Activated CD8-positive, alpha-beta memory T cell treated with anti-CD3 and anti-CD28 coated beads, Interleukin-2, amount 10 ng/mL, durations not matched to agents 7 days and 5 days (primary cell): ENCODE measurements at places on chromosomes 2 and 18. TPM values are rescaled to one million over a fixed set of nuclear protein-coding genes. Genes with fewer than 3 reads are reported as not detected.

The RGPD4 gene
- 0.35 TPM for total RNA-seq

- H3K36me3 ChIP-seq = peaks cover 10% of the 10 kb centered on the region
- no peak overlapping the region for H3K27ac ChIP-seq
- H3K4me3 ChIP-seq = no peak overlapping the region
- no peak for DNase-seq
Measured at GRCh38 chr2:190572246-190572645, 37.7 kb upstream of the NEMP2 start.

The SMAD4 gene
- total RNA-seq = 72.7 TPM

DNA sequence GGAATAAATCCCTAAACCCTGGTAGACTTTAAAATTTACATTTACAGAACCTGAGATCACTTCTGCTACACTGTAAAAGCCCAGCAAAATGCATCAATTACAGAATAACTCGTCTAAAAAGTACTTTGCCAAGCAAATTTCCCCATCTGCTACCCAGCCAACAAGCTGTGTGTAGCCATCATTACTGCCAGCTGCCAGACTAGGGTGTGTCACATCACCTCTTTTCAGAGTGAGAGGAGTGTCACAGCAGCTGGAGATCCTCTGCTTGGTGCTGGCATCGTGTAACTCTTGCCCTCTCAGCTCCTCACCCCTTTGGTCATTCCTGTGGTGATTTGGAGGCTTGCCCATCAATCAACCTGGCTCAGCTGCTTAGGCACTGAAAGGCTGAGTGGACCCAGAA is 340.4 kb upstream of the MMADHC start:
- H3K4me3 ChIP-seq = no peak overlapping the region
- no peak overlapping the region for H3K27ac ChIP-seq
- DNase-seq = no peak
- no peaks in the 10 kb centered on the region for H3K27me3 ChIP-seq
- no peaks in the 10 kb centered on the region for H3K36me3 ChIP-seq

The CRYGB gene
- total RNA-seq = not detected

DNA sequence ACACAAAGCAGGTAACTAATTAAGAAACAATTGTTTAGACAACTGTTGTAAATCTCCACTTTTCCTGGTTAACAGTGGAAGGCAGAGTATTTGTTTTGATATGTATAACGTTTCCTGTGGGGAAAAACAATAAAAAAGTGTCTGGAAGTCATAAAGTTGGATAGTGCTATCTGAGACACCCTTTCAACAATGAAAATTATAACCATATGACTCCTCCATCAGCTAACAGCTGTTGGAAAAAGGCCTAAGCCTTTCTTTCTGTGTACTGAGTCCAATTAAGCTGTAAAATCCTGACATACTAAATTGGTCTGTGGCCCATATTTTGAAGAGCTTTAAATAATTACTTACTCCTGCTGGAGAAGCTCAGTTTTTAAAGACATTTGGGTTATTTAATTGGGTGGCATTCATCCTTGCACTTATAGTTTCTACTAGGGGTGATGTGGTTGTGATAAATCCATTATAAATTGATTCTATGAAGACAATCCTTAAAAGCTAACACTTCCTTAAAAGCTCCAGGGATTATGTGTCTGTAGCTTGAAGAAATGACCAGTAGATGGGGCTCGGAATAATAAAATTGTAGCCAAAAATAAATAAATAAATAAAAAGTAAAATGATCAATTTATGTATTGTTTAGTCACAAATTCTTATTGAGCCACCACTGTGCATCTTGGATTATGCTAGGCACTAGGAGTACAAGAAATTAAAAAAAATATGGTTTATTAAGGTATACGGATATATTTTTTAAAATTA is 698.1 kb upstream of the NXPH2 start:
- no peaks in the 10 kb centered on the region for H3K27me3 ChIP-seq
- no peak for DNase-seq
- no peak overlapping the region for H3K4me3 ChIP-seq
- no peaks in the 10 kb centered on the region for H3K36me3 ChIP-seq
- no peaks in the 10 kb centered on the region for H3K4me1 ChIP-seq

The KLHL41 gene
- 0.12 TPM for total RNA-seq

The FSHR gene
- not detected for total RNA-seq

The RGPD3 gene
- not detected for total RNA-seq

DNA sequence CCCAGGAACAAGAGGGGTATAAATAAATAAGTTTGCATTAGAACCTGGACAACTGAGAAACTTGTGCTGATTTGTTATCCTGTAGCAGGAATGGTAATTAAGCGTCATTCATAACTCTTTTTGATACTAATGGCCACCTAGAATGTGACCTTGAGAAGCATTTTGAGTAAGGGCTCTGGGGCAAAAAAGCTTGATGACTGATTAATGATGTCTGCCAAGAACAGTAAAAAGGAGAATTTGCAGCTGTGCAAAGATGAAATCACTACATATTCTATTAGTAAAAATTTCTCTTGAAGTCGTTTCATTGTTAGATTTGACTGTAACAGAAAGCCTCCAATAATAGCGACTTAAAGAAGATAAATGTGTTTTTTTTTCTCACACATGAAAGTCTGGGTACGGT is 157.7 kb downstream of the PRKCE start:
- no peak overlapping the region for H3K4me3 ChIP-seq
- H3K27ac ChIP-seq = no peak overlapping the region
- no peak for DNase-seq
- H3K27me3 ChIP-seq = no peaks in the 10 kb centered on the region
- no peaks in the 10 kb centered on the region for H3K36me3 ChIP-seq
- peaks cover 3% of the 10 kb centered on the region for H3K4me1 ChIP-seq

The CMPK2 gene
- total RNA-seq = 81.3 TPM

The SIGLEC15 gene
- not detected for total RNA-seq

The HNRNPLL gene
- total RNA-seq = 88.8 TPM

DNA sequence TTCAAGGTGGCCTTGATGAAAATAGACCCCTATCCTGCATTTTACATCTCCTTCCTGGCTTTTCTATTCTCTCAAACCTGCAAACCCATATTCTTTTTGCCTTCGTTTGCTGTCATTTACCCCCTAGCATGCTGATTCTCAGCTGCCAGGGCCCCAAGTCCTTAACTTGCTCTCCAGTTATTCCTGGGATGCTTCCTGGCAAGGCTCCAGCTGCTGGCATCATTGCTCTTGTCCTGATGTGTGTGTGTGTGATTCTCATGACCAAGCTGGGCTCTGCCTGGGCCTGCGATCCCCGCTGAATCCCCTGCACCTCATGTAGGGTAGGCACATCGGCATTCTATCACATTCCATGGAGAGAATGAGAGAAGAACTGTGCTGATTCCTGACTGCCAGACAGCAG is 11.9 kb downstream of the NPAS2 start:
- no peaks in the 10 kb centered on the region for H3K36me3 ChIP-seq
- no peaks in the 10 kb centered on the region for H3K4me1 ChIP-seq
- no peak overlapping the region for H3K27ac ChIP-seq
- DNase-seq = no peak

DNA sequence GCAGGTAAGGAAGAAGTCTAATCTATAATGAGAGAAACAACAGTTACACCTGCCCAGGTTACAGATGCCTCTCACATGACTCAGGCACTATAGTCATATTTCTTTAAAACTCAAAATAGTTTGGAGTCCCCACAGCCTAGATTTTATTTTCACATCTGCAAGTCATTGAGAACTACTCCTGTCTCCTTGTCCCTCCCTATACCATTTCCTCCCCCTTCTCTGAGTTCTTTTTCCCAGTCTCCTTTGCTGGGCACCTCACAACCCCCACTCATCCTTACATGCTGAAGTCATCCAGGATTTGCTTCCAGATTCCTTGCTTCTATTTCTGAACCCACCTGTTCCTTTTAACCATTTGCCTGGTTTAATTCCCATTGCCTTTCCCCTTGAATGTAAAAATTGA is 73.1 kb upstream of the KCNE4 start:
- H3K27me3 ChIP-seq = peaks cover 17% of the 10 kb centered on the region
- no peak overlapping the region for H3K4me3 ChIP-seq
- H3K36me3 ChIP-seq = no peaks in the 10 kb centered on the region
- H3K4me1 ChIP-seq = peaks cover 4% of the 10 kb centered on the region

The ACMSD gene
- total RNA-seq = not detected

DNA sequence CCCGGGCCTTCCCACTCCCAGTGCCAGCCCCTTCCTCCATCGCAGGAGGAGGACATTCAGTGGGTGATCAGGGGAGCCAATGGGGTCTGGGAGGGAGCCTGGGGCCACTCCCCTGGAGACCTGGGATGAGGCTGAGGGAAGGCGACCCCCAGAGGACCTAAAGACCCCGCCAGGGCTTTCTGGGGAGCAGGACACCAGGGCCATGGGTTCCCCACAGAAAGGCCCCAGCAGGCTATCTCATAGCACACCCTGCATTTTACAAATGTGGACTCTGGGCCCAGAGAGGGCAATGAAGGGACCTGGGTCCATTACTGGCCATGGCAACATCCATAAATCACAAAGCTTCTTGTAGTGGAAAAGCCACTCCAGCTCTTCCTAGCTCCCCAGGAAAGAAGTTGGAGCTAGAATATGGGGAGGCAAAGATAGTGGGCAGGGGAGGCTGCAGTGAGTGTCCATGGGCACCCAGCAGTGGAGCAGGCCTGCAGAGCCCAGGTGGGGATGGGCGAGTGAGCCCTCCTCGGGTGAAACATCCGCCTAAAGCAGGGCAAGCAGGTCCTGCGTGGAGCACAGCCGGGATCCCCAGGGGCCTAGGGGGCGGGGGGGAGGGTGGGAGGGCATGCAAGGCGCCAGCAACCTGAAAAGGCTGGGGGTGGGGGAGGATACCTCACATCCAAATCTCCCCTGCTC is 13.8 kb downstream of the CYP26B1 start:
- peaks cover 2% of the 10 kb centered on the region for H3K4me1 ChIP-seq
- peaks cover 3% of the 10 kb centered on the region for H3K27me3 ChIP-seq
- no peaks in the 10 kb centered on the region for H3K36me3 ChIP-seq
- DNase-seq = no peak
- no peak overlapping the region for H3K4me3 ChIP-seq

GRCh38 chr2:19536136-19536535 is 177.7 kb upstream of the OSR1 start:
- H3K27ac ChIP-seq = no peak overlapping the region
- DNase-seq = no peak
- no peaks in the 10 kb centered on the region for H3K4me1 ChIP-seq

The LRPPRC gene
- 103 TPM for total RNA-seq

DNA sequence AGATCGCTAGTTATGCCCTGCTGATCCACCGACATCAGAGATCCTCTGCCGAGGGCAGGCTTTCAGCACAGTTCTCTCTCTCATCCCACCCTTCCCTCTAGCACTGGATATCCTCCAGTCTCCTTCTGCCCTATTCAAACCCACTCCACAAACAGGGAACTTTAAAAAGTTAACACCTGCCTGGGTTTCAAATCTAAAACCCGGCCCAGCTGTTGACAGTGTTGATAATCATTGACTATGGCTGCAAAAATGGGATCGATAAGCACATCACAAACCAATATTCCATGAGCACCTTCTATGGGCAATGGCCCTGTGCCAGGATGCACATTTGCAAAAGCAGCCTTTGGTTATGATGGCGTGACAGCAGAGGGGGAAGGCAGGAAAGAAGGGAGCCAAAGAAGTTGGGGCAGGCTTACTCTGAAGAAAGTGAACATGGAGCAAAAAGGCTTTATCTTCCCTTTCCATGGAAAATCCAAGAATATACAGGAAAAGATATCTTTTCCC is 482.3 kb upstream of the KLHL29 start:
- no peaks in the 10 kb centered on the region for H3K27me3 ChIP-seq
- no peak overlapping the region for H3K4me3 ChIP-seq
- no peak overlapping the region for H3K27ac ChIP-seq

The AGBL5 gene
- 13.8 TPM for total RNA-seq

The WIPF1 gene
- total RNA-seq = 465 TPM

GRCh38 chr2:86069091-86069685 is 36.5 kb downstream of the POLR1A start:
- peak overlapping the region; percentile 56 for H3K27ac ChIP-seq
- peaks cover 41% of the 10 kb centered on the region for H3K4me1 ChIP-seq
- peaks cover 64% of the 10 kb centered on the region for H3K36me3 ChIP-seq
- no peaks in the 10 kb centered on the region for H3K27me3 ChIP-seq

- H3K4me1 ChIP-seq = no peaks in the 10 kb centered on the region
- DNase-seq = no peak
- H3K27ac ChIP-seq = no peak overlapping the region
- no peak overlapping the region for H3K4me3 ChIP-seq
Measured at GRCh38 chr2:58481670-58482069, 240.5 kb upstream of the FANCL start.

DNA sequence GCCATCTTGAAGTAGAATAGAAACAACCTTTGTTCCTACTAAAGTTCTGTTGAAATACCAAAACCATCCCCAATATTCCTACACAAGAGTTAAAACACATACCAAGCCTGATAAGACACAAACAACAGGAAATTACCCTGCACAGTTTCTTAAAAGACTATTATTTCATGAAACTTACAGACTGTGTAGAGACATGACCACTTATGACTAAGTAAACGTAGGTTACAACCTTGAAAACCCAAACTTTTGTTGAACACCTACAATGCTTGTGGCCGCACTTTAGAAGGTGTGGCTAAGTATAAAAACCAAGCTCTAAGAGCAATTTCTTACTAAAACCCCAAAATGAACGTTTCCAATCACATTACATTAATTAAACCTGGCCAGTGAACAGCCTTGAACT is 2.0 kb downstream of the SMAD2 start:
- peaks cover 54% of the 10 kb centered on the region for H3K4me1 ChIP-seq
- H3K36me3 ChIP-seq = peaks cover 10% of the 10 kb centered on the region
- H3K4me3 ChIP-seq = peak overlapping the region; percentile 96
- H3K27ac ChIP-seq = peak overlapping the region; percentile 95
- no peaks in the 10 kb centered on the region for H3K27me3 ChIP-seq

DNA sequence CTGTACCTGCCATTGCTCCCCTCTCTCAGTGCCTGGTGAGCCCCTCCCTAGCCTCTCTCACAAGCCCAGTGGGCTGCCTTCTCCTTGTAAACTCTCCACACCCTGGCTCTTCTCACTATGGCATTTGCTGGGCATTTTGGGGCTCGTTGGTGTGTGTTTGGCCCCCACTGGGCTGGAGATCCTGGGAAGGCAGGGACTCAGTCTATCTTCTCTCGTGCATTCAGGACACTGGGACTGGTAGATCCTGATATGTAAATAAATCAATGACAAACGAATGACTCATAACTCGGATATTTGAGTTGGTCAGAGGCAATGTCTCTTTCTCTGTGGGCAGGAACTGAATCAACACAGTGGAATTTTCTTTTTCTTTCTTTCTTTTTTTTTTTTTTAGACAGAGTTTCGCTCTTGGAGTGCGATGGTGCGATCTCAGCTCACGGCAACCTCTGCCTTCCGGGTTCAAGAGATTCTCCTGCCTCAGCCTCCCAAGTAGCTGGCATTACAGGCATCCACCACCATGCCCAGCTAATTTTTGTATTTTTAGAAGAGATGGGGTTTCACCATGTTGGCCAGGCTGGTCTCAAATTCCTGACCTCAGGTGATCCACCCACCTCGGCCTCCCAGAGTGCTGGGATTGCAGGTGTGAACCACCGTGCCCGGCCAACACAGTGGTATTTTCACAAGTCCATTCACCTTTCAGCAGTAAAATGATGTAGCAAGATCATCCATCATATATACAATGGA is 144.6 kb upstream of the SPRED2 start:
- peaks cover 37% of the 10 kb centered on the region for H3K27me3 ChIP-seq
- no peak overlapping the region for H3K27ac ChIP-seq
- DNase-seq = no peak
- no peaks in the 10 kb centered on the region for H3K36me3 ChIP-seq
- H3K4me1 ChIP-seq = peaks cover 3% of the 10 kb centered on the region
- H3K4me3 ChIP-seq = no peak overlapping the region
